Activated T-cell treated with anti-CD3 and anti-CD28 coated beads for 48 hours (primary cell): ENCODE measurements at places on chromosomes 1 and 21.

- DNase-seq, result no peak
Observed at GRCh38 chr1:80593197-80593596, 1207.5 kb upstream of the ADGRL2 start.

DNA sequence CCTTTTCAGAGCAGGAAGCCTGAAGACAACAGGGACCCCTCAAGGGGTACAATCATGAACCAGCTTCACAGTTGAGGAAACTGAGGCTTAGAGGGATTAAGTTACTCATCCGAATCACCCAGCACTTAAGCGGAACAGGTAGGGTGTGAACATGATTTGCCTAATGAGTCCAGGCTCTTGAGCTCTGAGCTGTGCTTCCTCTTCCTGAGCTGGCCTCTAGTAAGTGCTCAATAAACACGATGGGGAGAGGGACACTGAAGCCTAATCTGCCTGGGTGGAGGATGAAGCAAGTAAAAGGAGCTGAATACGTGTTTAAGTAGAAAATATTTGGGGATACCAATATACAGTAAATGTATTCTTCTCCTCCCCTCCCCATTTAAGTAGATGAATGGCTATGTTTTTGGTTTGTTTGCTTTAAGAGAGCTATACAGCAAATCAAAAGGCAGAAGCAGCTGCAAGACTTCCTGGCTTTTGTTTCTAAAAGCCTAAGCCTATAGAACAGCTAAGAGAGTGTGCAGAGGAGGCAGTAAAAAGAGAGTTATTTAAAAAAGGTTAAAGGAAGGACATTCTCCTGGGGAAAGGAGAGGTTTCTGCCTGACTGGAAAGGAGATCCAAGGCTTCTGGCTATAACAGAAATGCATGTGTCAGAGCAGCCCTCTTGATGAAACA lies 20.5 kb downstream of the STPG1 start:
- DNase-seq, result no peak

- DNase-seq, result no peak
Observed at GRCh38 chr1:40014253-40014706, 26.2 kb upstream of the CAP1 start.

DNA sequence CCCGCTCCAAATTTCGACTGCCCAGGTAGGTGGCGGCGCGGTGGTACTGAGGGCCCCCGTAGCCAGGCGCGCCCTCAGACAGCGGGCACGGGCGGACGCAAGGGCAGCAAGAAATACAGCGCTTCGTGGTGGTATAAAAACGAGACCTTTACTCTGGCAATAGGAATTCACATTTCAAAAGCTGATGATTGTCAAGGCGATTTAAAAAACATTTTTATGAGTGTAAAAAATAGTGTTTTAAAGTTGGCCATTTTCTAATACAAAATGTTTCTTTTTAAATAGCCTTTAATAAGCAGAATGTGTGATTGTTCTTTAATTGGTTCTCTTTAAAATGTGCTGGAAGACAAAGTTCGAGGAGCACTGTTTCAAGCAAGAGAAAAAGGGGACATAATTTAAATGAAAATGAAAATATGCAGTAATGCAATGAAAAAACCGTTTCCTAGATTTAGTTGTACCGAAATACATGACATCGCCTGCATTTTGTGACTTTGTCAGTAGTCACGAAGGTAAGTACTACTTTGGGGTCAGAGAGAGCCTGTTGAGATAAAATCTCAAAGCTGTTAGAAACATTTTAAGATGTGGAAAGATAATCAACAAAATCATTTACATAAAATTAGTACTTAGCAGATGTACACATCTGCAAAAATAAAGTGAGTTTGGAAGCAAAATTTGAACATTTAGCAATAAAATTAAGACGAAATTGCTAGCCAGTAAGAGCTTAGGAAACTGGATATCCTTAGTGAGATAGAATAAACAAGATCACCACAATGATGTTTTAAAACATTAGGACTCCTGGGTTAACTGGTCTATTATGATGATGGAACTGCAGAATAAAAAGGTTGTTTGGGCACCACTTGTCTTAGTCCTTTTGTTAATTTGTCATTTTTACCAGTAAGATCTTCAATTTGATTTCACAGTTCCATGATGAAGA lies 1.1 kb upstream of the PSMG1 start:
- DNase-seq, result no peak

- no peak for DNase-seq
Observed at GRCh38 chr1:183986941-183987340, 50.6 kb downstream of the COLGALT2 start.

GRCh38 chr21:42055425-42055824 lies 15.7 kb upstream of the UMODL1 start:
- no peak for DNase-seq

DNA sequence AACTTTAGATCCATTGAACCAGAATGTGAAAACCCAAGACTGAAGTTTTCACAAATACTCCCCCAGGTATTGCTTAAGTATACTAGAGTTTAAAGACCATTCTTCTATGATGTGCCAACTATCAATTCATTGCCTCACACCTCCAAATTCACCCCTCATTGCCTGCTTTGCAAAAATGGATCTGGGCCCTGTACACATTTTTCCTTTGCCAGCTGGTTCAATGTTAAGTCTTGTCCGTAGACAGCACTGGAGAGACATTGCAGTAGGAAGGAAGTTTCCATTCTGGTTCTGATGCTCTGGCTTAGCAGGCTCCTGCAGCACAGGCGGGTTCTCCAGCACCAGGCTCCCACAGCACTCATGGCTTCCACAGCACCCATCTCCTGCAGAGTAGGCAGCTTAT lies 130.0 kb downstream of the PROX1 start:
- no peak for DNase-seq

DNA sequence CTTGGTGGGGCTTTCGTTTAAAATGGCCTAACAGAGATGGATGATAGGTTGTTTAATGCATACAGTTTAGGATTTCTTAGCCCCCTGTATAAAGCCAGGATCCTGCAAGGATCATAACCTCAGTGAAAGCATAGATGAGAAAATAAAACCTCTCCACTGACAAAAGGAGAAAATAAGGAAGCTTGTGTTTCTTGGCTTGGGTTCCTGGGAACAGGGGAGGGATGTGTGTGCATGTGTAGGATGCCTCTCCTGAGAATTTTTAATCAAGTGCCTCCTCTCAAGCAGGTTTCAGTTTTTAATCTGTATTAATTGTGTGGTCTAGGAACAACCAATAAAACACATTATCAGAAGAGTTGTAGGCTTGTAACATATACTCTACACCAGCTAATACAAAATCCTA lies 26.1 kb downstream of the PRKACB start:
- no peak for DNase-seq

DNA sequence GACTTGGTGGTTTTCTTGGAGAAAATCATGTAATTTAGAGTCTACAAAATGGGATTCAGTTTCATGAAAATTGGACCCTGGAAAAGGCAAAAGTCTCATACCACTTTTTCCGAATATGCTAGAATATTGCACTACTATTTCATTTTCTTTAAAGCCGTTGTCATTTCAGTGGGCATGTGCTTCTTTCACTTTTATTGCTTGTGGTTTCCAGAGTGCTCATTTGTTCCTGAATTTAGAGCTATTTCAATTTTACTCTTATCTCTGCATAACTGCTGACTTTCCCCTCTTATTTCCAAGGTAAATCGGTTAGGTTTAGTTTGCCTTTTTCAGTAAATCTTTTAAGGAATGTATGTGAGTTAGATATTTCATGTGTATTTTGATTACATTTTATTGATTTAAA lies 11.6 kb downstream of the HHAT start:
- no peak for DNase-seq

DNA sequence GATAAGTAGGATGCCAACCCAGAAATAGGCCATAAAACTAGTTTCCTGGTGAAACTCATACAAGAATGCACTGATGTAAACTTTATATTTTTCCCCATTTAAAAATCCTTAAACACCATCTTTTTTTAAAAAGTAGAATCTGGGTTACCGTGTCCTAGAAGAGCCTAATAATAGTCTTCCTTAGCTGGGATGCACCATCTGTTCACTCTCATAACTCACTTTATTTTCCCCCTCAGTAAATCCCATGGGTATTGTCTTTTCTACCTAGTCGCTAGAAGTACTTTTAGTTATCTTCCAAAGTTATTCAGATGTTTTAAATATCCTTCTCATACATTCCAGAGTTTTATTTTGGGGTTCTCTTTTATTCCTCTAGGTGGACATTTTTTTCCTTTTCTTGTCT lies 250.2 kb downstream of the PLA2G4A start:
- DNase-seq, result no peak

DNA sequence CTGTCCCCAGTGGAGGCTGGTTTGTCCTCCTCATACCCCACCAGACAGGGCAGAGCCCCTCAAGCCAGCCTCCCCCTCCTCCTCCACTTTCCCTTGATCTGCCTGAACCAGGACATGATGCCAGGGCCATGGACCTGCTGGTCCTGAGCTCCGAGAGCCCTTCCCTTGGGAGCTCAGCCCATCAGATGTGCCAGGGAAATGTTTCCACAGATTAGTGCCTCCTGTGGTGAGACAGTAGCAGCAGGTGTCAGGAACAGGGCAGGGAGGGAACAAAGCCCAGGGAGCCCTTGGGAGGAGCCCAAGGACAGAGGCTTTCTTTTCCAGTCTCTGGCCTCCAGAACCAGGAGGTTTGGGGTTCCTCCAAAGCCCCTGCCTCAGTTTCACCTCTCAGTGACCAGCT lies 14.6 kb upstream of the SLC41A1 start:
- DNase-seq, result no peak

GRCh38 chr1:11198851-11199594 lies 9.9 kb downstream of the ANGPTL7 start:
- DNase-seq, result no peak

- no peak for DNase-seq
Observed at GRCh38 chr21:38333301-38334272, 76.8 kb downstream of the KCNJ15 start.

DNA sequence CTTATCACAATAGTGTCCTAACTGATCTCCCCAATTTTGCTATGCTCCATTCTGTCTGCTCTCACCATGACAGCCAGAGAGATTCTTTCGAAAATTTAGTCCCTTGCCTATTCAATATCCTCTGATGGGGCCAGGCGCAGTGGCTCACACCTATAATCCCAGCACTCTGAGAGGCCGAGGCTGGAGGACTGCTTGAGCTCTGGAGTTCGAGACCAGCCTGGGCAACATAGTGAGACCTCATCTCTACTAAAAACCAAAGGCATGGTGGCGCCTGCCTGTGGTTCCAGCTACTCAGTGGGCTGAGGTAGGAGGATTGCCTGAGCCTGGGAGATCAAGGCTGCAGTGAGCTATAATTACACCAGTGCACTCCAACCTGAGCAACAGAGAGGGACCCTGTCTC lies 16.1 kb upstream of the PDZK1IP1 start:
- no peak for DNase-seq

- no peak for DNase-seq
Observed at GRCh38 chr1:78236716-78237115, 190.9 kb downstream of the GIPC2 start.

- no peak for DNase-seq
Observed at GRCh38 chr1:160030657-160031364, 979 bp downstream of the PIGM start.

DNA sequence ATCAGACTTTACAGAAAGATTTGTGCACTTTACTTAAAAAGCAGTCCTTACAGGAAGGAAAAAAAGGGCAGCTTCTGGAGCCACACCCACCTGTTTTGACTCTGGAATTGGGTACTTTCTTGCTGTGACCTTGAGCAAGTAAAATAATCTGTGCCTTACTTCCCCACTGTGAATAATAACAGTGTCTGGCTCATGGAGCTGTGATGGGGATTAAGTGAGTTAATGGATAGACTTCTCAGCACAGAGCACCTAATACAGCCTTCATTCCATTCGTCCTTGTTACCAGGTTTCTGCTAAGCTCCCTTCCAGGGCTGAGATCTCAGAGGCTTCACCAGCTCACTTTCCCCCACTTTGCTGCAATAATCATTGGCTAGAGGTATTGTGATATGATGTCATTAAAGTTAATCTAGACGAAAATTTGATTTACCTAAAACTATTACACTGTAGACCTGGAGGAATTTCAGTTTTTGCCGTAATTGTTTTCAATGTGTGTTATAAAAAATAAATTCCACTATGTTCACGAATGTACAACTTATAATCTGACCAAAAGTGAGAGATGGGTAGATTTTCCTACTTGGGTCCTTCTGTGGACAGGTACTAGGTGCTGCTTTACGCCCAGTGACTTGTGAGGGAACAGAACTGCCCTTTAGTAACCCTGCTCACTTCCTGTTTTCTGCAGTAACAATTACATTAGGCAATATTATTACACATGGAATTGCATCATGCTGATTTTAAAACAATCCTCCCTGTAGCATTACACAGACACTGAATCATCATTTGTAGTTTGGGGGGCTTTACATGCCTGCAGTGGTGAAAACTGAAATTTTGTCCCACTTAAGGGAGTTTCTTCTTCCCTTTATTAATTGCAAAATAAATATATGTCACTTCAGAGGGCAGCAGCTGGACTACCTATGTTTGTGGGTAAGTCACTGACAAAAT lies 19.7 kb upstream of the ABCG1 start:
- no peak for DNase-seq

GRCh38 chr1:226575739-226576378 lies 27.3 kb downstream of the STUM start:
- no peak for DNase-seq

- DNase-seq, result no peak
Observed at GRCh38 chr1:43438006-43438405, 15.7 kb downstream of the HYI start.

- no peak for DNase-seq
Observed at GRCh38 chr21:38716942-38717341, 88.8 kb upstream of the ETS2 start.

DNA sequence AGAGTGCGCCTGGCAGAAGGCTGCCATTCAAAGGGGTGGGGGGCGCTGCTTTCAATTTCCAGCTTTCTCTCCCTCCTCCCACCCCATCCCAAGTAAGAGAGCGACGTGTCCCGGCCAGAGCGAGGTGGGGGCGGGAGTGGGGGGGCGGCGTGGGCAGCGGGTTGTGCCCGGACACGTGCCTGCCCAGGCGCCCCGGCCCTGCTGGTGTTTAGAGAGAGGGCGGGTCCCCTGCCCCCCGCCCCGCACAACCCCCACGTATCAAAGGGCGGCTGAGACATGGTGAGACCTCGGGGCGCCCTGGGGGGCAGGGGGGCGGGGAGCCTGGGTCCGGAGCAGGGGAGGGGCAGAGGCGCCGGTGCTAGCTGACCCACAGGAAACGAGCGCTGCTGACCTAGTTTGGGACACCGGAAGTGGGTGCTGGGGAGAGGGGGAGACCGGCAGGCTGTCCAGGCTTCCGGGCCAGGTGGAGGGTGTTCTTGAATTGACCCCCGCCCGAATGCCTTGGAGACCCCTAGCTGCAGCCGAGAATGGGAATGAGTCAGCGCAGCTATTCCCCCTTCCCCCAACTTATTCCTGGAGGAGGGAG lies 1.3 kb downstream of the ZBTB7B start:
- DNase-seq, result no peak
